ENCODE measurements at places on chromosomes 5 and 9.

DNA sequence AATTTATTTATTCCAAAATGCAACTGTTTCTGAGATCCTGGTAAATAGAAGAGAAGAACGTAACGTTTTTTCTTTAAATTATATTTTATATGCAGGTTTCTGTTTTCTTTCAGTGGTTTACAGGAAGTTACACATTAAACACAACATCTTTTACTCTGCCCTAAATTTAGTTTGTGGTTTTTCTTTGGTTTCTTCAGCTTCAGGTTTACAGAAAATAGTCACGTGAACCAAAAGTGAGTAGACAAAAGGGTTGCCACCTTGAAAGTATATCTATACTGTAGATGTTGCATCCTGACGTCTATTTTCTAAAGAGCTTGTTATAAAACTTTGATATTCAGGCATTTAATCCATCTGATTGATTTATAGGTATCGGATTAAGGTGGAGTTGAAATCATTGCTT is 1236.6 kb downstream of the MAT2B start:
- DNase-seq, result no peak

- DNase-seq, result no peak
Measured at GRCh38 chr5:179304466-179304865, 40.8 kb downstream of the ADAMTS2 start.

DNA sequence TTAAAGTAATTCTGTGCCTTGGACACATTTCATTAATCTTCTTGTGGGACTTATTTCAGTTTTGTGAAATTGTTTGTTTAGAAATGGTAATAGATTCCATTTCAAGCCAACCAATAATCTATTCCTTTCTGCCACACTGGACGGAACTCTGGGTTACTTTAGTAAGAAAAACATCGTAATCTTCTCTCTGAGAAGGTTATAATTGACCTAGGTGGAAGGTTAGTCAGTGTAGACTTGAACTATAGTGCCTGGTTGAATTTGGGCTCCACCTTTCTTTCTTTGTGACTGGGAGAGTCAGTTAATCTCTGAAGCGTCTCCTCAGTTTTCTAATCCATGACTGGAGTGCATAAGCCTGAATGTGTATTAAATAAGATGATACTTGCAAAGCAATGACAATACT is 89.7 kb upstream of the PRLR start:
- no peak for DNase-seq

- DNase-seq, result peak; percentile 55
Measured at GRCh38 chr9:114505187-114506081, at the start of gene WHRN. Gene WHRN (minus strand): TSS chr9:114505473. CDS start chr9:114504801, 672 bp downstream.

GRCh38 chr9:92180669-92181181 is 65.5 kb upstream of the SPTLC1 start:
- DNase-seq, result peak; percentile 7

DNA sequence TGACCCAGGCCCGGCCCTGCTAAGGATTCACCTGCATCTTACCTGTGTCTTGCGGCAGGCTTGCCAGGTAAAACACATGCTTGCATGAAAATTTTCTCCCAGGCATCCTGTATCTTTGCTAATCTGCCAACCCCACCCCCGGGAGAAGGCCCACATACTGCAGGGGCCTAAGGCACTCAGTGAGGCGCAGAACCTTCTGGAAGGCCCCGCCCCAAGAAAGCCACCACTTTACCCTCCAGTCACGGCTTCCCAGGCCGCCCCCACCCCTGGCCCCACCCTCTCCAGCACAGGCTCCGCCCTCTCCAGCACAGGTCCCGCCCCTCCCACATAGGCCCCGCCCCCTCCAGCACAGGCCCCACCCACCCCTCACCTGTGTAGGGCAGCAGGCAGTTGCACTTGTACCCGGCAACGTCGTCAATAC is 29.8 kb upstream of the SEC16A start:
- DNase-seq, result no peak

DNA sequence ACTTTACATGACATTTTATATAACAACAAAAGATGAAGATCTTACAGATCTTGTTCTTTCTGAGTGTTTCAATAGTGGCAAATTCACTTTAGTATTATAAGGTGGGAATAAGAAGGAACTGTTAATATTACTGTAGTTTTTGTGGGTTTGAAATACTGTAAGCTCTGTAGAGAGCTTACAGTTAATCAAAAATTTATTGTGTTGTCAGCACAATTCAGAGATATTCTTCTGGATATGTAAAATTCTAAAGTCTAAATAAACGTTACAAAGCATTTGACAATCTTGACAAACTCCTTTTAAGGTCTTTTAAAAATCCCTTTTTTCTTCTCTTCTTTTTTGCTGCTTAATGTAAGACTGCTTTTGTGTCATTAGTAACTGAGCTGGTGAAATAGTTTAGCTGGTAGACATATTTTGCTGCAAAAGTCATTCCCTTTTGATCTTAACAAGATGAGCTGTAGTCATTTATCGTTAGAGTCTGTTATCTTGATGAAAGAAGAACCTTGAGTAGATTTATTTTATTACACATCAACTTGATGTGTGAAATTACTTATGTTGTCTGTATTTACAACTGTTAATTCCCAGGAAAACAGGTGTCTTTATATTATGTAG is 186.0 kb downstream of the WDR70 start:
- DNase-seq, result no peak
